ENCODE measurements at places on chromosomes 2 and 18. TPM values are rescaled to one million over a fixed set of nuclear protein-coding genes. Genes with fewer than 3 reads are reported as not detected.

DNA sequence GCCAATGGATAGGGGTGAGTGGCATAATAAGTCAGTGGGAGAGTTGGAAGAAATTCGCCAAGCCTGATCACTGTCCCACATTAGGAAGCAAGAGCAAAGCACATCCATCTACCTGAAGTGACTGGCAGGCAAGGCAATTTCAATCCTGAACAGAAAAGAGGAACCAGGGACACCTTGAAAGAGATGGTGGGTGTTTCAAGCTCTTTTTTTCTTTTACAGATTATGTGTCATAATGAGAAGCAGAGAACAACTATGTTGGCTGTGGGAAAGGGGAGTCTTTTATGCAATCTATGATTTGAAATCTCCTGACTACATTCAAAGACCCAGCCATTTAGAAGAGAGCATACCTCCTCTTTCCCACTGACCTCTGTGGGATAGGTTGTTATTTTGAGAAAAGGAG is 63.5 kb downstream of the TGIF1 start:
- H3K27me3 ChIP-seq, result no peaks in the 10 kb centered on the region
- H3K4me3 ChIP-seq, result no peak overlapping the region
- no peak overlapping the region for H3K27ac ChIP-seq
- no peaks in the 10 kb centered on the region for H3K4me1 ChIP-seq

DNA sequence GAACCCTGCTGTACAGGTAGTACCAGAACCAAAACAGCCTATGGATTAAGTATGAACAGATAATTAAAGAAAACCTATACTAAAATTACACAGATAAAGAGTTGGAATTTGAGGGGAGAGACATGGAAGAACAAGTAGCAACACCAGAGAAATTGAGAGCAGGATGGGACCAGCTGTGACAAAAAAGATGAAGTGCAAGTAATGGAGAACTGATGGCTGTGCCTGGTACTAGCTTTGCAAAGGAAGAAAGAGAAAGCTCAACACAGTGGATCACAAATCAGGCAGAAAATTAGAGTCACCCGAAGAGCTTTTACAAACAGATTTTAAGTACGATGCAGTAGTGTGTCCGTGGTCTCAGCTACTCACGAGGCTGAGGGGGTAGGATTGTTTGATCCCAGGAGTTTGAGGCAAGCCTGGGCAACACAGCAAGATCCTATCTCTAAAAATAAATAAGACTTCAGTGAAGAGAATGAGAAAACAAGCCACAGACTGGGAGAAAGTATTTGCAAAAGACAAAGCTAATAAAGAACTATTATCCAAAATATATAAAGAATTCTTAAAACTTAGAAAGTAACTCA is 46.5 kb downstream of the CUL3 start:
- no peak for DNase-seq
- no peaks in the 10 kb centered on the region for H3K27me3 ChIP-seq
- H3K36me3 ChIP-seq, result no peaks in the 10 kb centered on the region
- no peak overlapping the region for H3K27ac ChIP-seq
- H3K4me3 ChIP-seq, result no peak overlapping the region

- DNase-seq, result no peak
- H3K27ac ChIP-seq, result peak overlapping the region; percentile 73
- H3K4me3 ChIP-seq, result no peak overlapping the region
- H3K36me3 ChIP-seq, result no peaks in the 10 kb centered on the region
- no peaks in the 10 kb centered on the region for H3K27me3 ChIP-seq
Observed at GRCh38 chr2:158717366-158718195, 77.5 kb upstream of the DAPL1 start.

The SFT2D3 gene
- total RNA-seq, result 1.6 TPM

The CCDC121 gene
- 0.74 TPM for total RNA-seq
